Fibroblast of villous mesenchyme (primary cell): ENCODE measurements at places on chromosomes 5 and 9. TPM values are rescaled to one million over a fixed set of nuclear protein-coding genes. Genes with fewer than 3 reads are reported as not detected.

DNA sequence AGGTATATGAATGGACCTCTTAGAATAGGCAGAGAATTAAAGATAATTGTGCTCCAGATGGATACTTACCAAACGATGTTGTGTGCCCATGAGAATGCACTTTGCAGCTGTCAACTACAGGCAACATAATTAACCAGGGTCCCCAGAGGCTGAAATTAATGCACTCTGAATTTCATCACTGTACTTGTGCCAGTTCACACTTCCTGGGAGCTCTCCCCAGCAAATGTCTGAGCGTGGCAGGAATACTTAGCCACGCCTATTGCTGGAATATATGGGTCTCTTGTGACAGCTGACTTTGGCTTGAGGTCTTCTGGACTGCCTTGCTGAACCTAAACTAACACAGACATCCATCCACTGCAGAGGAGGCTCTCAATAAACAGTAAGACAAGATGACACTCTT, 11.9 kb upstream of the C1QTNF2 start:
- no peak for DNase-seq

DNA sequence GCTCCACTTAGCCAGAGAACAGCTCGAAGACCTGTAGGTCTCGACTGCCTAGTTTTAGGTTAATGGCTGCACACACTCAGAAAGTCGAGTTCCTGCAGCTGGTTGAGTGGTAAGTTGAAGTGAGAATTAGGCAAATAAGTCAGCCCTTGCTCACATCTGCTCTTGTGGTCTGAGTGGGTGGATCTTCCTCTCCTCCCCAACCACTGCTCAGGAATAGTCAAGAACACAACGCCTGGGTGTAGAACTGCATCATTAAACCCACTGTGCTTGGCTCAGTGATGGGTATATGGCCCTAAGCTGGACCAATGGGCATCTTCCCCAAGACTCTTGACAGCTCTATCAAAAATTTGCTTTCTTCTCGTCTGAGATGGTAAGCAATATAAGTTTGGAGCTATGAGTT, 20.9 kb upstream of the ADAM19 start:
- DNase-seq, result no peak

ABCA1 gene
- total RNA-seq, result 88.3 and 132 TPM in 2 replicates

NRG2 gene
- total RNA-seq, result under 0.01 and 0.64 TPM in 2 replicates

GARIN3 gene
- not detected in 2 replicates for total RNA-seq
